Thoracic aorta endothelial cell (primary cell): ENCODE measurements at places on chromosomes 13 and 19. TPM values are rescaled to one million over a fixed set of nuclear protein-coding genes. Genes with fewer than 3 reads are reported as not detected.

Gene CEACAM4
- not detected in 2 replicates for total RNA-seq

Gene TUBA3C
- total RNA-seq, result not detected in 2 replicates

Gene CFAP97D2
- not detected in 2 replicates for total RNA-seq

Gene ZNF135
- total RNA-seq, result 0.14 and 0.80 TPM in 2 replicates

Gene CEACAM3
- not detected in 2 replicates for total RNA-seq

Gene ZNF667
- 3.4 and 4.1 TPM in 2 replicates for total RNA-seq

Gene DIRAS1
- 0.13 and 0.14 TPM in 2 replicates for total RNA-seq

Gene GADD45B
- total RNA-seq, result 24.0 and 53.3 TPM in 2 replicates

Gene LAIR1
- not detected in 2 replicates for total RNA-seq

Gene JSRP1
- not detected in 2 replicates for total RNA-seq

Gene HIPK4
- not detected in 2 replicates for total RNA-seq

Gene ZNF579
- total RNA-seq, result 4.1 and 5.1 TPM in 2 replicates

Gene C19orf18
- 0.13 TPM in 1 of 2 replicates, not detected in the other for total RNA-seq

Gene IFNL1
- total RNA-seq, result not detected in 2 replicates

Gene PTPRH
- 0.22 and 0.53 TPM in 2 replicates for total RNA-seq

Gene PSG3
- not detected in 2 replicates for total RNA-seq

Gene CCDC169
- 4.9 and 6.8 TPM in 2 replicates for total RNA-seq

Gene CCL25
- not detected in 2 replicates for total RNA-seq

Gene SOHLH2
- 0.13 and 0.36 TPM in 2 replicates for total RNA-seq

Gene OSCAR
- total RNA-seq, result not detected in 2 replicates

Gene S1PR5
- not detected in 2 replicates for total RNA-seq

Gene ZNF547
- total RNA-seq, result 1.2 and 3.1 TPM in 2 replicates

Gene ZNF418
- 2.4 and 5.5 TPM in 2 replicates for total RNA-seq

Gene KISS1R
- total RNA-seq, result not detected in 2 replicates

Gene LILRB3
- total RNA-seq, result not detected in 2 replicates

Gene PALM
- 6.5 and 9.8 TPM in 2 replicates for total RNA-seq

Gene FBXO27
- 1.7 and 2.4 TPM in 2 replicates for total RNA-seq
